Stimulated activated CD4-positive, alpha-beta T cell treated with anti-CD3 and anti-CD28 coated beads, TNF-alpha, amount 100 ng/mL, for 1 hour (primary cell): ENCODE measurements at places on chromosomes 6 and 20.

DNA sequence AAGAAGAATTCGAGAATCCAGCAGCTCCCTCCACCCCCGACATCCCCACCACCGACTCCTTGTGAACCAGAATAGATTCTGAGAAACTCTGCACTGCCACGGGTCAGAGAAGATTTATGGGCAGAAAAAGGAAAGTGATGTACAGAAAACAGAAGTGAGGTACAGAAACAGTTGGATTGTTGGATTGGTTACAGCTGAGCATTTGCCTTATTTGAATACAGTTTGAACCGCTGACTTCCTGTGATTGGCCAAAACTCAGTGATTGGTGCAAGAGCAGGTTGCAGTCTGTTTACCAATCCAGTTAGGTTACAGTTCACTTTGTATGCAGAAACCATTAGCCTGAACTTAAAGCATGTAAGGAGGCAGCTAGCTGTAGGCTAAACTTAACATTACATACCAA is 131.2 kb upstream of the HDDC2 start:
- DNase-seq = no peak

DNA sequence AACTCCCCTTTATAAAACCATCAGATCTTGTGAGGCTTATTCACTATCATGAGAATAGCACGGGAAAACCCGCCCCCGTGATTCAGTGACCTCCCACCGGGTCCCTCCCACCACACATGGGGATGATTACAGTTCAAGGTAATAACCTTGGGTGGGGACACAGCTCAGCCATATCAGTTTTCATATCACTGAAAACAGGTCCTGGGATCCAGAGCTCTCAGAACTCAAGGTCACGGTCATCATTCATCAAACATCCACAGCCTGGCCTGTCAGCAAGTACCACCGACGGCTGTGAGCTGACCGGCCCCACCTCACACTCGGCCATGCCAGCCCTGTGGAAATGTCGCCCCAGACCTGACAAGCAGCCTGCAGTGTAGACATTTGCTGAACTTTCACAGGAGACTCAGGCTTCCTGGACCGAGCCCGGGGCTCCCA is 14.1 kb upstream of the FRMD1 start:
- DNase-seq = no peak

GRCh38 chr6:132247381-132248159 is 153.7 kb downstream of the MOXD1 start:
- DNase-seq = no peak

- DNase-seq = no peak
Observed at GRCh38 chr6:151240791-151241642, 1.2 kb downstream of the AKAP12 start.

DNA sequence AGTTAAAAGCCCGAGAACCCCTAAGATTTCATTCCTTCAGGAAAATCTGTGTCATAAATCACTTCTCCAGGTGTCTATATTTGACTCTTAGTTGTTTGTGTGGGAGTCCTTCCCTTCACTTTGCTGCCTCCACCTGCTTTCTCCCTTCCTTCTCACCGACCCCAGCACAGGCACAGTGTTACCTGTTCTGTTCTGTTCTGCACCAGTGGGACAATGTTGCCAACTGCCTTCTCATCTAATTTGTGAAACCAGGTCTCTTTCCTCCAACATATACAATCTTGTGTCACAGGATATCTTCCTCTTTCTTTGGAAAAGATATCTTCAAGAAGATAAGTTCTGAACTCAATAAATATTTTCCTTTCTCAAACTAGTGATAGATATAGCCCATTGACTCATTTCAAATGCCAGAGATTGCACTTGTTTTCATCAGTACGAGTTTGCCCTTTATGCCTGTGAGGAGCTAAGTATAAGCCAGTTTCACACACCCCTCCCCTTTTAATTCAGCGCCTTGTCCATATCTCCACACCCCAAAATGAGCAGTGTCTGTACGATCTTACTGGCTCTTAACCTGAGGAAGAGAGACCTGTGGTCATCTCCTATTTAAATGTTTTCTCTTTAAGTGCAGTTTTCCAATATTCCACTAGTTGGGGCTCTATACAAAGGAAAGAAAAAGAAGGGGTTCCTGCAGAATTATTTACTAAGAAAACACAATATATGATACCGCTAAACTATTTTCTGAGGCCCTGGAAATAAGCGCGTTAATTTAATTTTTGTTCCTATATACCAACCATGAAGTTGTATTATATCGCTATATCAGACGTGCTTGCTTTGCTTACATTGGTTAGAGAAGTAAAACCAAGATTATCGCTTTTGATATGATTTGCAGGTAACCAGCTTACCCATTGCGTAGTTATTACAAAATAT is 81.6 kb upstream of the PREP start:
- DNase-seq = no peak

DNA sequence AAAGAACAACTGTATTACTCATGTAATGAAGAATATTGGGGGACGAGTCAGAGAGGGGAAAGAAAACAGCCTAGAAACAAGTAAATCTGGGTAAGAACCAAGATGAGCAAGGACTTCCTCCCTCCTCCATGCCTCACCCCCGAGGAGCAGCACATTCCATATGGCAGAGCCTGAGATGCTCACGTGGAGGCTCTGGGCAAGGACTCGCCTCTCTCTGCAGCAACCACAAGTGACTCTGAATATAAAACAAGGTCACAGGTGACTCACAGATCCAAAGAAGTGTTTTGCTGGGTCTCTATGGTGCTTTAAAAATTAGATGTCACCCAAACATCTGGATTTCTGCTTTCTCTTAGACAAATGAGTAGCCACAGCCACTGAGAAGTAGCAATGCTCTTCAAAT is 453.0 kb upstream of the SULF2 start:
- no peak for DNase-seq

DNA sequence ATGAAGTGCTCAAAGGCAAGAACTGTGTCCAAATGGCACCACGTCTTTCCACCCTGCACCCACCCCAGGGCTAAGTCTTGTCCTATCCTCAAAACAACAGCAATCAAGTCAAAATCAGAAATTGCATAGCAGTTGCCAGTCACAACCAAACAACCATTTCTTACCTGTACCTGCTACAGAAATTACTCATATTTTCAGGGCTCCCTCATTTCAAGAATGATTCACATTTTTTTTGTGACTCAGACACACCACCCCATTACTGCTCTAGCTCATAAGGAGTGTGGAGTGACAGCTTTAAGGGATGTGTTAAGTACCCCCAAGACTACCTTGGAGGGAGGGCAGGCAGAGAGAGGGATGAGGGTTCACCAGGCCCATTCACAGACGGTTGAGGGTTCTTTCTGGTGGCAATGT is 111.7 kb downstream of the TRERF1 start:
- no peak for DNase-seq

DNA sequence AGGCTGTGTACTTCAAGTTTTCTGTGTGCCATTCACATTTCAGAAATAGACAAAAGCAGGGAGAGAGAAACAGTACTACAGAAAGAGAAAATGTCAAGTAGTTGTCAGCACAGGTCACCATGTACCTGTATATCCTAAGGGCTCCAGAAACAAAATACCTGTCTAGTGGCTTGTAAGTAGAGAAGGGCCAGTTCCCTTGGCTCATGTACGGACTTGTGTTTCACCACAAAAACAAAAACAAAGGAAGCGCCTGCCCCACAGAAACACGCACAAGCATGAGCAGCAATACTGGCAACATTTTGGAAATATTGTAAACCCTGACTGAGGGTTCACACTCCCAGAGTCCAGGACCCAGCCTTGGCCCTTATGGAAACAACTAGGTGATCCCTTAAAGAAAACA is 44.3 kb downstream of the CNKSR3 start:
- DNase-seq = no peak

DNA sequence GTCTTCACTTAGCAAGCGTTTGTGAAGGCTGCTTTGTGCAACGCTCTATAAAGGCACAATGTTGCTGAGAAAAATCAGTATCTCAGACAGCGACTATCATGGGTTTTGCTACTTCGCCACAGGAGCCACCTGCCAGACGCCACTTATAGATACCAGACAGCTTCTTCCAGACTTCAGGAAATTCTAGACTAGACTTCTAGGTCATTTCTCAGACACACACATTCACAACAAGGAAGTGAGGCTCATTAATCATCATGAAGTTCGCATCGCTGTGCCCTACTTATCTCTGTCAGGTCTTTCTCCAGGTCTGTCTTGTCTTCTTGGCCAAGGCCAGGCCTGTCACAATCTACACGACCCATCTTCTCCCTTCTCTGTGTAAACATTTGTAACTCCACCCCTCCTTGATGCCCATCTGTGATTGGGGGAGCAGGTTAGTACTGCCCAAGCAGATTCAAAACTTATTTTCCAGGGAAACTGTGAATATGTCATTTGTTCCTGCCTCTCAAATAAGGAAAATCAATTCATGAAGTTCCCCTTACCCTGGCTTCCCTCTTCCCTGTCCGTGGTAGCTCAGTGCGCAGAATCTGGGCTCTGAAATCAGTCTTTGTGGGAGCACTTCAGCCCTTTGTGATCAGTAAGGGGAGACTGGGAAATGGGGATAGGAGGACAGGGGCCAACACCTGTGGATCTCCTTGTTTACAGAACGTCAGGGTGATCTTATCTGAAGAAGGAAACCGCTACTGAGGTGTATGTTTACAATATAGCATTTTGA is 115.5 kb downstream of the TNFAIP3 start:
- no peak for DNase-seq

DNA sequence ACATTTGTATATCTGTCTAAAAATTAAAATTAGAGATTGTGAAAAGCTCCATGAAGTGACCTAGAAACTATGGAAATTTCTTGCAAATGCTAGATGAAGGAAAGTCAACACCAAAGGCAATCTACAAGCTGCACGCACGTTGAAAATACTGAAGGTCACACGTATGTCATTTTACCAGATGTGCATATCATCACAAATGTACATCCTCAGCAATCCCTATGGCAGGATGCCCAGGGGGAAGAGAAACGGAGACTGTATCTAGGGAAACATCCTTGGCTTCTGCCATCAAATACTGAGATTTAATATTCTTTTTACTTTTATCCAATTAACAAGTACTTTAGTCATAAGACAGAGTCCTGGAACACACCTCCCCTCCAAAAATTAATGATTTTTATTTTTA is 672.0 kb downstream of the RNF144B start:
- DNase-seq = no peak
